ENCODE measurements at places on chromosomes 2 and 18.

GRCh38 chr2:230358305-230358704, 31.3 kb downstream of the SP140L start:
- DNase-seq = no peak

DNA sequence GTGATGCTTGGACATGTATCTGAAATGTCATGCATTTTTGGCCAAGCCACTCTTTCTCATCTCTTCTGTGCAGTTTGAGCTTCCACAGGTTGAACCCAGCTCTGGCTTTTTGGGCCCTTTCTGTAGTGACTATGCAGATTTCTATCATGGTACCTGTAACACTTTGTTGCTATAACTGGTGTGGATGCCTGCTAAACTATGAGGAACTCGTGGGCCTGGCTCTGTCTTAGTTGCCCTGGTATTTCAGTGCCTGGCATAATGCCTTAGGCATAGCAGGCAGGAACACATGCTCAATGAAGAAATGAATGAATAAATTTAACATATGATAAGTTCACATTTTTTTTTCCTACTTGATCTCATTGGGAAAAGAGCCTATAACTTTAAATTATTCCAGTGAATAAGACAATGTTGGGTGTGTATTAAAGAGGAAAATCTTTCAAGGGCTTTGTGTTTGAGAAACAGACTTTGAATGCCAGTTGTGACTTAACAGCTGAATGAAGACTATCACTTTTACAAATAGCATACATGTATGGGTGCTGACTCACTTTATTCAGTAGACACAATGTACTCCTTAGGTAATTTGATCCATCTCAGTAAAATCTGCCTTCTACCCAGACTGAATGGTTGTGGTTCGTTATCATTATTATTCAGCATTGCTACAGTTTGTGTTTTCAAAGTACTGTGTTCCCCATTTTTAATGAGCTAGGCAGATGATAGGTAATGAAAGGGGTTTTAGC, 86.4 kb upstream of the MAP4K3 start:
- DNase-seq = no peak

GRCh38 chr18:10202845-10203321, 251.6 kb upstream of the APCDD1 start:
- DNase-seq = no peak

- DNase-seq = no peak
These were observed 45.7 kb downstream of the ITGB1BP1 start for GRCh38 chr2:9377461-9378097.

GRCh38 chr18:56789004-56789888, 138.1 kb downstream of the WDR7 start:
- peak; percentile 58 for DNase-seq

GRCh38 chr2:158823486-158824237, 28.5 kb downstream of the DAPL1 start:
- DNase-seq = no peak

- DNase-seq = no peak
These were observed 133.9 kb upstream of the FSHR start for GRCh38 chr2:49288113-49288705.

DNA sequence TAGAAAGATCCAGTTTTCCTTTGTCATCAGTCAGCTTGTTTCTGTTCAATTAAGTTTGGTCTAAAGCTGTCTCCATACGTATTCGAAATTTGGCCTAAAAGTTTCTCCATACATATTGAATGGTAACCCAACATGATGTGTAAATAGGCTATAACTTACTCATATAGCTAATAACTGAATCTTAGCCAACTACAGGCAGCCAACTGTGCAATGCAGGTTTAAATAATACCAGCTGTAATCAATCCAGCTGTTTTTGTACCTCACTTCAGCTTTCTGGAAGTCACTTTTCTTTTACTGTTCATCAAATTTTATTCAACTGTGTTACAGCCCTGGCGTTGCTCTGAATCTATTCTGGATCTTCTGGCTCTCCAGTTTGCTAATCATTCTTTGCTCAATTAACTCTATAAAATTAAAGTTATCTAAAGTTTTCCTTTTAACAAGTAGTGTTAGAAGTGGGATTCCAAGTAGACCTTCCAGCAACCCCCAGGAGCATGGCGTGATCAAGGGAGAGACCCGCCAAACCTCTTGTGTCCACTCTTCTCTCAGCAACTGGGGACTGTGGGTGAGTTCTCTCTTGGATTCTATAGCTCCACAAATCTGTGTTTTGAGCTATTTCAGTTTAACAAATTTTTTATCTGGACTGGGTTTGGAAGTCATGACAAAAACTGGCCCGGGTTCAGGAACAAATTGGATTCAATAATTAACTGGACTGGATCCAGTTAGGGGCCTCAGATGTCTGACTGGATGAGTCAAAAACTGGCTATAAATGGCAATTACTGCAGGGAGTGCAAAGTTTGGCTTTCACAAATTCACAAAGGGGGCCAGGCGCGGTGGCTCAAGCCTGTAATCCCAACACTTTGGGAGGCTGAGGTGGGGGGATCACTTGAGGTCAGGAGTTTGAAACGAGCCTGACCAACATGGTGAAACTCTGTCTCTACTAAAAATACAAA, 329.7 kb upstream of the ST6GAL2 start:
- DNase-seq = no peak

DNA sequence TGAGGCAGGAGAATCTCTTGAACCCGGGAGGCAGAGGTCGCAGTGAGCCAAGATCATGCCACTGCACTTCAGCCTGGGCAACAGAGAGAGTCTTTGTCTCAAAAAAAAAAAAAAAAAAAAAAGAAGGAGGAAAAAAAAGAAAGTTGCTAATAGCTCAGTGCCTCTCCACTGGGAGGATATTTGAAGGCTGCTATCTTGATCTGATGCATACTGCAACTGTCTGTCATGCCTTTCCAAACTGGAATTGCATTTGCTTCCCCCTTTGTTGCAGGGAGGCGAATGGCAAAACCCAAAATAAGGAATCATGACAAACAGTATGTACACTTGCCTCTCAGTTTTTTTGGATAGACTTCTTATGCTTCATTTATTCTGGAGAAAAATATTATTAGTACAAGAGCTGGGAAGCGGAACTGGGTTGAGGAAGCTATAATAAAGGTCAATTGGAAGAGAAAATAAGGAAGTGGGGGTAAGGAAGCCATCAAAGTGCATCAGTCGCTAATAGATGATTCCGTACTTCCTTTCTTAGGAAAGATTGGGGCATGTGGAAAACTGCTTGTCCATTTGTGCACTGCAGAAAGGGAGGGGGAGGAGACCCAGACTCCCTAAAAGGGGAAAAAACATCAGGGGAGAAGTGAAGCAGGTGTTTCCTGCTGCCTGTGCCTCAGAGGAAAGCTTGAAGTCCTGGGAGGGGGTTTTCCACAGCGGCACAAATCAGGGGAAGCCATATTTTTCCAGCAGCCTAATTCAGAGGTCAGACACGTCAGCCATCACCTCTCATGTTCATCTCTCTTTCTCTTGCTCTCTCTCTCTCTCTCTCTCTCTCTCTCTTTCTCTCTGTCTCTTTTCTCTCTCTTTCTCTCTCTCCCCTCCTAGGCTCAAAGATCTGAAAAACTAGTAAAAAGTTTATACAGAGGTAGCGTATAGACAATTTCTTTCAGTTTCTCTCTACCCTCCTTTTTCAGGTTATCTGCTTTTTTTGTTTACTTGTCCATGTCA, 301.4 kb upstream of the TNP1 start:
- peak; percentile 19 for DNase-seq

DNA sequence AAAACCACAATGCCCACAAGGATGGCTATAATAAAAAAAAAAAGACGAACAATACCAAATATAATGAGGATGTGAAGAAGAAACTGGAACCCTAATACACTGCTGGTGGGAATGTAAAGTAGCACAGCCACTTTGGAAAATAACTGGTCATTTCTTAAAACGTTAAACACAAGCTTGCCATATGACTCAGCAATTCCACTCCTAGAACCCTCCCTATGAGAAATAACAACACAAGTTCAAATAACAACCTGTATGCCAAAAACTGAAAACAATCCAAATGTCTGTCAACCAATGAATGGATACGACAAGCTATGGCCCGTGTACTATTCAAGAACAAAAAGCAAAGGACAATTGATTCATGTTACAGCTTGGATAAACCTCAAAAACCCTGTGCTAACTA, 7.0 kb upstream of the ALPK2 start:
- DNase-seq = peak; percentile 40

- DNase-seq = peak; percentile 54
These were observed 17.5 kb upstream of the TMEM163 start for GRCh38 chr2:134736167-134736880.

DNA sequence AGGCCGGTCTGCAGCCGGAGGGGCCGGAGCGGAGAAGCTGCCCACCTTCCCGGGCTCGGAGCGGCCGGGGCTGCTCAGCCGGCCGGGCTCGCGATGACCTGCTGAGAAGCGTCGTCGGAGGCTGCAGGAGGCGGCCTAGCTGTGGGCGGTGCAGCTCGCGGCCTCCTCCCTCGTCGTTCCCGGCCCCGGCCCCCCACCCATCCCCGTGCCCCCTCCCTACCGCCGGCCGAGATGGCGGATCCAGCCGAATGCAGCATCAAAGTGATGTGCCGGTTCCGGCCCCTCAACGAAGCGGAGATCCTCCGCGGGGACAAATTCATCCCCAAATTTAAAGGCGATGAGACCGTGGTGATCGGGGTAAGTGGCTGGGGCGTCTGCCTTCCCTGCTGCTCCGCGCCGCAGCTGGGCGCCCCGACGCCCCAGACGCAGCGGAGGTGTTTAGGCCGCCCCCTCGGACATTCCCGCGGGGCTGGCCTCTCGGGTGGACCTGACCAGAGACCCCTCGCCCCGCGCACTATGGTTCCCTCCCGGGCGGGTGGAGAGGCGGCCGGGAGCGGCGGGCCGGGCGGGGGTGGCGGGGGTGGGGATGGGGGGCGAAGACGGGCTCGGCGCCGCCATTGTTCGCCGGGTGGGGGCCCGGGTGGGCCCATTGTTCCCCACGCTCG, 492 bp downstream of the KIF5C start:
- DNase-seq = no peak

DNA sequence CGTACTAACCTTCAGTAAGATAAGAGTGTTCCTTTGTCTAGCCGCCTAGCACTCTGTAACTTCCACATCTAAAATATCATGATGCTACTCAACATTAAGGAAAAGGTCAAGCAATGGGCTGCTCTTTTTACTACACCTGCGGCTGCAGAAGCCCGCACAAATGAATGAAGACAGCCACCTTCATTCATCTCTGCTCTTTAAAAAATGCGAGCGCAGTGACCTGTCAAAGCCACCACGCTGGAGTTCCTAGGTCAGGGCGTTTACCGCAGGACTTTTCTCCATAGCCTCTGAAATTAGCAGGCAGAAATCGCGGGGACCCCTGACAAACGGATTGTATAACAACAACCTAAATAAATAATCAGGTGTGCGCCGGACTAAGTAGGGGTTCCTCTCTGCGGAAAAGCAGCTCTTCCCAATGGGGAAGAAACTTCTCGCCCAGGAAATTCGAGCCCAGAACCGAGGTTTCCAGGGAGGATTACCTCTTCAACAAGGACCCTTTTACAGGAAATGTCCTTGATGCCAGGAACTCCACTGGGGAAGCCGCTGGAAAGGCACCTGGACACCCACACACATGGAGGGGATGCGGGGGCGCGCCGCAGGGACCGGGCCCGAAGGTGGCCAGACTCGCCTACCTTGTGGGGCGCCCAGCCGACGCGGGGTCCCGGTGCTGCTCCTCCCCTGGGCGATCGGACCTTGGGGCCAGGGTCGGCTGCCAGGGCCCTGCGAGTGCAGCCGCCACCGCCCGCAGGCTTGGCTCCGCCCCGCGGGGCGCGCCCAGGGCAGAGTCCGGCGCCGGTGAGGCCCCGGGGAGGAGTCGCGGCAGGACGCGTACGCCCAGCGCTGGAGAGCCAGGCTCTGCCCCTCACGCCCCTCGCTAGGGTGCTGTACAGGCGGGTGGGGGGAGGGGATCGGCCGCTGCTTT, at the start of gene CCDC68:
Gene CCDC68, minus strand, starts transcription at position 758 of the 922 bp plus-strand sequence. CDS start 16,670 bp downstream, outside the sequence.
- peak; percentile 75 for DNase-seq

- no peak for DNase-seq
These were observed 11.1 kb downstream of the ZBTB7C start for GRCh38 chr18:48398074-48398473.

- DNase-seq = peak; percentile 1
These were observed 29.0 kb downstream of the SESTD1 start for GRCh38 chr2:179235463-179236108.
